ENCODE measurements at places on chromosomes 1 and 21.
A peak's percentile ranks its signal among the peaks of the same experiment; 100 is the strongest.

- no peak overlapping the region for H3K4me3 ChIP-seq
- H3K36me3 ChIP-seq, result peaks cover 17% of the 10 kb centered on the region
- H3K4me1 ChIP-seq, result peaks cover 6% of the 10 kb centered on the region
- no peak for DNase-seq
- H3K27me3 ChIP-seq, result no peaks in the 10 kb centered on the region
Observed at GRCh38 chr1:215623162-215623561, 56.1 kb downstream of the KCTD3 start.

- no peak overlapping the region for H3K27ac ChIP-seq
- DNase-seq, result no peak
- H3K27me3 ChIP-seq, result no peaks in the 10 kb centered on the region
- H3K4me3 ChIP-seq, result no peak overlapping the region
- peaks cover 25% of the 10 kb centered on the region for H3K36me3 ChIP-seq
Observed at GRCh38 chr1:187763976-187764375, 935.2 kb downstream of the PLA2G4A start.

DNA sequence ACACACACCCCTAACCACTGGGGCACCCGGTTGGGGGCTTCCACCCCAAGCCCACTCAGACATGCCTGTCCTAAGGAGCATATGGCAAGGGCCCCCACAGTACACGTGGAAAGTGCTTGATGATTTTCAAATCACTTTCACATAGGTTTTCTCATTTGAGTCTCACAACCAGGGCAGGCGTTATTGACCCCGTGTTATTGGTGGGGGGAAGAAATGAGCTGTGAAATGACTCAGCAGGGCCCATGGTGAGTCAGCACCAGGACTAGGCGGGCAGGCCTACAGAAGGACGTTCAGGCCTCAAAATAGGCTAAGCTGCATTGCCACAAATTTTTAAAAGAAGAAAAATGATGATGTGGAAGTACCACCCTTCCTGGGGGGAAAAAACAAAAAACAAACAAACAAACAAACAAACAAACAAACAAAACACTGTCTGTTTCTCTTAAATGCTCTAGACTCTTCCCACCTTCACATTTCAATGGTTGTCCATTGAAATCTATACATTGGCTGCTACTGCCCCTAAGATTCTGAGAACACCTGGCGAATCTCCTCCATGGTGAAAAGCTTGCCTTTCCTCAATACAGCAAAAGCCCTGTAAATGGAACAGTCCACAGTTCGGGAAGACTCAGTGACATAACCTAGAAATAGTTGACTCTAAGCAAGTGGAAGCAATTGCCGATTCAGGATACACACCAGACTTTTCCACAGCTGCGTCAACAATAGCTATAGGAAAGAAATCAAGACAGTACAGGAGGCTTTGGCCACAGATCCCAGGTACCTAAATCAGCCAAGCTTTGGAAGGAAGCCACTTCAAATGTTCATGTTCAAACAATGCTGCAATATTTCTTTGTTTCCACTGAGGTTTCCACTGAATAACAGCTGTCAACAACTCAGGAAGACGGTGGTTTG is 234.7 kb downstream of the TOMM20 start:
- H3K27me3 ChIP-seq, result no peaks in the 10 kb centered on the region
- H3K36me3 ChIP-seq, result no peaks in the 10 kb centered on the region
- no peak overlapping the region for H3K27ac ChIP-seq
- no peak for DNase-seq
- peaks cover 9% of the 10 kb centered on the region for H3K4me1 ChIP-seq
- no peak overlapping the region for H3K4me3 ChIP-seq

DNA sequence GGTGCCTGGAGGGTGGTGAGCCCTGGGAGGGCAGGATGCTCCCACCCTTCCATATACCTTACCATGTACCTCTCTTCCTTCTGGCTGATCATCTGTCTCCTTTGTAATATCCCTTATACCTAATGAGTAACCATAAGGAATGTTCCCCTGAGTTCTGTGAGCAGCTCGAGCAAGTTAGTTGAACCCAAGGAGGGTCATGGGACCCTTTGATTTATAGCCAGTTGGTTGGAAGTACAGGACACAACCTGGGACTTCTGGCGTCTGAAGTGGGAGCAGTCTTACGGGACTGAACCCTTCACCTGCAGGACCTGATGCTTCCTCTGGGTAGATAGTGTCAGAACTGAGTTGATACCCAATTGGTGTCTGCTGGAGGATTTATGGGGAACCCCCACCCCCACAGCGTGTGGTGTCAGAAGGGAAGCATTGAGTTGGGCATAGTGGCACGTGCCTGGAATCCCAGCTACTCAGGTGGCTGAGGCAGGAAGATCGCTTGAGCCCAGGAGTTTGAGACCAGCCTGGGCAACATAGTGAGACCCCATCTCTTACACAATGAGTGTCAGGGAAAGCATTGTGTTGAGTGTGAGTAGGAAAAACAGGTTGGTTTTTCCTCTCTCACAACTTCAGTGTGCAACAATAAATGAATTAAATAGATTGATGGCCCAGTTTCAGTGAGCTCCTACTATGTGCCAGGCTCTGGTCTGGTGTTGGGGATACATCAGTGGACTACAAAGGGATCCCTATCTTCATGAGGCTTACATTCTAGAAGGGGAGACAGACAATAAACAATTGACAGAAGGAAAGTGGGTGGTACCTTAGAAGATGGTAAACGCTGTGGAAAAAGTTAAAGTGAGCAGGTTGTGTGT is 16.0 kb downstream of the DNAJC16 start:
- no peaks in the 10 kb centered on the region for H3K27me3 ChIP-seq
- peaks cover 30% of the 10 kb centered on the region for H3K36me3 ChIP-seq
- no peak overlapping the region for H3K27ac ChIP-seq
- DNase-seq, result no peak
- H3K4me3 ChIP-seq, result no peak overlapping the region
- no peaks in the 10 kb centered on the region for H3K4me1 ChIP-seq

DNA sequence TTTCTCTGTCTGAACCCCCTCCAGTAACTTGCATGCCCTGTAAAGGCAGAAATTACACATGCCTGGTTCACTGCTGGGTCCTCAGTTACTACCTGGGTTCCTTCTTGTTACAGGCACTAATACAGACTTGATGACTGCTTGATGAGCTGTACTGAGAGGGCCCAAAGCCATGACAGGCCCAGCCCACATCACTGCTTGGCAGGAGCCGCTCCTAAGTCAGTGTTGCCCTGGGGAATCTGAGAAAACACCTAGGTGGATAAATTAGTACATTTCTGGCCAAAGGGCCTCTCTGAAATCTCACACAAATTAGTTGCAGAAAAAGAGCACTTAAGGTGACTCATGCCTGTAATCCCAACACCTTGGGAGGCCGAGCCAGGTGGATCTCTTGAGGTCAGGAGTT is 37.8 kb upstream of the IRF2BP2 start:
- H3K27me3 ChIP-seq, result no peaks in the 10 kb centered on the region
- no peak for DNase-seq
- H3K4me3 ChIP-seq, result no peak overlapping the region

- no peaks in the 10 kb centered on the region for H3K27me3 ChIP-seq
- no peak overlapping the region for H3K27ac ChIP-seq
- no peak overlapping the region for H3K4me3 ChIP-seq
- no peaks in the 10 kb centered on the region for H3K36me3 ChIP-seq
Observed at GRCh38 chr1:14910984-14911721, 242.4 kb upstream of the TMEM51 start.

DNA sequence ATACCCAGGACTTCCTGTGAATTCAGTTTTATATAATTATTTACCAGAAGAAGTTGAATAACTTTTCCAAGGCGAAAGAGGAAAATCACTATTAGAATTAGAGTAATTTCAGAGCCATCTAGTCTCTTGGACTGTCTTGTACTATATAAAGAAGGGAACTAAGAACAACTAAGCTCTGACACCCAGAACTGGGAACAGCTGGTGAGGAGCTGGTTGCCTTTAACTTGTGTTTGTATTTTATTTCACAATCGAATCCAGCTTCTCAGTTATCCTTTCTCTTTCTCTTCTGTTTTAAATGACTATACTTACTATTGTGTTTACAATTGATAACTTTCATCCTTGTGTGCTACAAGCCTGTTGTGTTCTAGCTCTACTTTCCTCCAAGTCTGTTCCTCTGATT is 8.4 kb downstream of the SNX27 start:
- H3K27me3 ChIP-seq, result no peaks in the 10 kb centered on the region
- H3K27ac ChIP-seq, result peak overlapping the region; percentile 40
- DNase-seq, result no peak
- peaks cover 36% of the 10 kb centered on the region for H3K4me1 ChIP-seq

- H3K36me3 ChIP-seq, result no peaks in the 10 kb centered on the region
- H3K4me3 ChIP-seq, result peak overlapping the region; percentile 94
- DNase-seq, result no peak
Observed at GRCh38 chr1:54764922-54765561, 719 bp upstream of the PARS2 start.

GRCh38 chr1:63325279-63325985 is 3.1 kb downstream of the FOXD3 start:
- no peak for DNase-seq
- H3K27me3 ChIP-seq, result peaks cover 59% of the 10 kb centered on the region

DNA sequence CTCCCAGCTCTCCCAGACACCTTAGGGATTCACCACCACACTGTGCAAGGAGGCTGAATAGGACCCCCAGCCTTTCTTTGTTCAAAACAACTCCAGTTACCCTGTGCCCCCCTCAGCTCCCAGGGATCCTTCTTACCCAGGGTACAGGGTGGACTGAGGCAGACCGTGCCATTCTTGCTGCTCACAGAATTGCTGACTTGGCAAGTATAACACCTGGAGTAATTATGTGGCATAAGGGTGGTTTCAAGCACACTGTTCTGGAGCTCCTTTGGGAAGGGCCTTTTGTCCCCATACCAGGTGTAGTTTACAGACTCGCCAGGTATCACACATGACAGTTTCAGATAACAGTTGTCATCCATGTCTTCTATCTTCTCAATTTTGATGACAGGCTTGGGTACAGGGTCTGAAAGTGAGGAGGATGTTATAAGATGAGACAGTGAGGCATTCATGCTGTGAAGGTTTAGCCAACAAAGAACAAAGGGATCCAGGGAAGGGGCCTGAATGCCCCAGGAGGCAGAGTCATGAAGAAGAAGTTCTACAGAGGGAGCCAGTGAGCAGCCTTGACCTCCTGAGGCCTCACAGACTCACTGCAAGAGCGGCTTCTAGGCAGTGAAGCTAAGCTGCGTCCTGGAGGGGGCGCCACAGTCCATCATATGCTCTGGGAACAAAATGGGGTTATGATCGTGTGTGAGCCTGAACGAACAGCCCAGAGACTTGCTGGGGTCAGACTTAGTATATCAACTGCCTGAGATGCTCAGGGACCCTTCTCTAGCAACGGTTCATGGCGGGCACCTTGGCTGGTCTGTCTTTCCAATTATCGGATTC is 30.3 kb downstream of the CD48 start:
- H3K4me1 ChIP-seq, result peaks cover 9% of the 10 kb centered on the region
- peak; percentile 93 for DNase-seq
- peaks cover 29% of the 10 kb centered on the region for H3K36me3 ChIP-seq
- H3K27ac ChIP-seq, result no peak overlapping the region

- peak overlapping the region; percentile 96 for H3K4me3 ChIP-seq
- no peak overlapping the region for H3K27ac ChIP-seq
- peaks cover 16% of the 10 kb centered on the region for H3K36me3 ChIP-seq
- peaks cover 20% of the 10 kb centered on the region for H3K27me3 ChIP-seq
- peaks cover 9% of the 10 kb centered on the region for H3K4me1 ChIP-seq
- DNase-seq, result no peak
Observed at GRCh38 chr1:44212355-44213221, 683 bp upstream of the DMAP1 start.

- no peak for DNase-seq
- no peaks in the 10 kb centered on the region for H3K27me3 ChIP-seq
- peak overlapping the region; percentile 98 for H3K4me3 ChIP-seq
- peaks cover 12% of the 10 kb centered on the region for H3K4me1 ChIP-seq
- H3K27ac ChIP-seq, result 0 out of 2 replicates have a peak overlapping the region, but pooled peaks have one; percentile 65
Observed at GRCh38 chr1:234373959-234374254, 651 bp downstream of the COA6 start.

DNA sequence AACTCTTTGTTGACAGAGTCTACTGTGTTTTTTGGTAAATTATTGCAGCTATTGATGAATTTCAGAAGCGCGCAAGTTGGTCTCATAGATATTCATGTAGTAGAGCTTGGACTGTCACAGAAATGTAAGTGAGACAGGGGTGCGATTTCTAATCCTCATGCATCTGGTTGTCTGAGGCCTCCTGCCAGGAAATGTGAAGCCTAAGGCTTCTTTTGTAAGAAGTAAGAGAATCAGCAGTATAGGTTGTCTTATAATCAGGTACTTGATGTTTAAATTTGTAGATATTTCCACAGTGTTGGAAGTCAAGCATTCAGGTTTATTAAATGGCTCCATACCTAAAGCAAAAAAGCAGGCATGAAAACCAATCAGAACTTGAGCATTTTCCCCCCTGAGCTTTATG is 332.9 kb upstream of the FMN2 start:
- H3K4me3 ChIP-seq, result no peak overlapping the region
- peaks cover 40% of the 10 kb centered on the region for H3K4me1 ChIP-seq
- no peak for DNase-seq
- no peaks in the 10 kb centered on the region for H3K36me3 ChIP-seq

DNA sequence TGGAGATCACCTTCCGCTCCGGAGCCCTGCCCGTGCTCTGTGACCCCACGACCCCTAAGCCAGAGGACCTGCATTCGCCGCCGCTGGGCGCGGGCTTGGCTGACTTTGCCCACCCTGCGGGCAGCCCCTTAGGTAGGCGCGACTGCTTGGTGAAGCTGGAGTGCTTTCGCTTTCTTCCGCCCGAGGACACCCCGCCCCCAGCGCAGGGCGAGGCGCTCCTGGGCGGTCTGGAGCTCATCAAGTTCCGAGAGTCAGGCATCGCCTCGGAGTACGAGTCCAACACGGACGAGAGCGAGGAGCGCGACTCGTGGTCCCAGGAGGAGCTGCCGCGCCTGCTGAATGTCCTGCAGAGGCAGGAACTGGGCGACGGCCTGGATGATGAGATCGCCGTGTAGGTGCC is 9.6 kb downstream of the SPATA46 start:
- H3K27me3 ChIP-seq, result no peaks in the 10 kb centered on the region
- no peak overlapping the region for H3K4me3 ChIP-seq
- H3K36me3 ChIP-seq, result peaks cover 2% of the 10 kb centered on the region
- H3K4me1 ChIP-seq, result no peaks in the 10 kb centered on the region

DNA sequence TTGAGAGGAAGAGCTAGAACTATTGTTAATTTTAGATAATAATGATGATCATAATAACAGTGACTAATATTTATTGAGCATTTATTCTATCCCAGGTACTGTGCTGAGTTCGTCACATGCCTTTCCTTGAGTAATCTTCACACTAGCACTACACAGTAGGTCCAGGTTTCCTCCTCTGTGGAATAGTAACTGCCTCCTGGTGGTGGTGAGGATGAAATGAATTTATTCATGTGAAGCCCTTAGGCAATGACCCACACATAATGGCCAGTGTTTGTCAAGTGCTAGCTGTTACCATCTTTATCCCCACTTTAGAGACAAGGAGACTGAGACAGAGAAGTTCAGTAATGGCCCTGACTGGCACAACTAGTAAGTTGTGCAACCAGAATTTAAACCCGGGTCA is 5.9 kb downstream of the NIPAL3 start:
- no peaks in the 10 kb centered on the region for H3K27me3 ChIP-seq
- peaks cover 6% of the 10 kb centered on the region for H3K36me3 ChIP-seq
- H3K4me1 ChIP-seq, result peaks cover 47% of the 10 kb centered on the region
